H1 (cell line): ENCODE measurements at places on chromosomes 11 and 22. TPM values are rescaled to one million over a fixed set of nuclear protein-coding genes. Genes with fewer than 3 reads are reported as not detected.

GRCh38 chr11:16280256-16280682 lies 76.1 kb downstream of the SOX6 start:
- no peak overlapping the region for H3K27ac ChIP-seq
- H3K36me3 ChIP-seq: no peaks in the 10 kb centered on the region
- H3K4me1 ChIP-seq: no peaks in the 10 kb centered on the region
- no peaks in the 10 kb centered on the region for H3K27me3 ChIP-seq

Gene SLC22A25
- not detected in 2 replicates for total RNA-seq

Gene FXYD6
- total RNA-seq: 44.6 and 50.0 TPM in 2 replicates

GRCh38 chr11:1298695-1299492 lies 10.5 kb downstream of the TOLLIP start:
- DNase-seq: no peak
- H3K27ac ChIP-seq: no peak overlapping the region
- no peak overlapping the region for H3K4me3 ChIP-seq

Gene CCND1
- 170 and 172 TPM in 2 replicates for total RNA-seq

DNA sequence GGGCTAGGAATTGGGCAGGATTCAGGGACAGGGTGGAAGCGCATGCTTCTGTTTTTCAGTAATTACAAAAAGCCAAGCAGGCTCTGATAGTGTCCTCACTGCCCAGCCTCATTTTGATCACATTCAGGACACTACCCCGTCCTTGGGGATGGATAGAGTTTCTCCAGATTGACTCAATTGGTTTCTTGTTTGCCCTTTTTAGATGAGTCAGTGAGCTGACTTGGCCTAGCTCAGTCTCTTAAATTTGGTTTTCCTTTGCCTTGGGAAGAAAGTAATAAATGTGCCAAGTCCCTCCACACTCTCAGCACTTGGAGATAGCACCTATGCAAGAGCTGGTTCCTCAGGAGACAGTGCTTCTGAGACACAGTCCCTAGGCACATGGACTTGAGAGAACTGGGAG lies 25.5 kb downstream of the DKK3 start:
- no peak overlapping the region for H3K27ac ChIP-seq
- no peak overlapping the region for H3K4me3 ChIP-seq
- H3K4me1 ChIP-seq: no peaks in the 10 kb centered on the region; the same call in 1 of the 2 replicates
- no peak for DNase-seq
- no peaks in the 10 kb centered on the region for H3K36me3 ChIP-seq
- no peaks in the 10 kb centered on the region for H3K27me3 ChIP-seq

Gene MMP8
- total RNA-seq: not detected in 2 replicates

Gene OR5B21
- not detected in 2 replicates for total RNA-seq

Gene SLC43A1
- total RNA-seq: 30.1 and 34.5 TPM in 2 replicates

GRCh38 chr11:5339771-5340322 lies 3.5 kb downstream of the OR51B5 start:
- no peak for DNase-seq
- H3K27ac ChIP-seq: no peak overlapping the region
- no peaks in the 10 kb centered on the region for H3K27me3 ChIP-seq
- no peak overlapping the region for H3K4me3 ChIP-seq
- H3K36me3 ChIP-seq: no peaks in the 10 kb centered on the region
